ENCODE measurements at places on chromosomes 11 and 22.

GRCh38 chr11:33779849-33780528 is 5.7 kb upstream of the FBXO3 start:
- no peak for DNase-seq

- DNase-seq, result no peak
Measured at GRCh38 chr11:69821511-69822040, 2.4 kb upstream of the FGF3 start.

DNA sequence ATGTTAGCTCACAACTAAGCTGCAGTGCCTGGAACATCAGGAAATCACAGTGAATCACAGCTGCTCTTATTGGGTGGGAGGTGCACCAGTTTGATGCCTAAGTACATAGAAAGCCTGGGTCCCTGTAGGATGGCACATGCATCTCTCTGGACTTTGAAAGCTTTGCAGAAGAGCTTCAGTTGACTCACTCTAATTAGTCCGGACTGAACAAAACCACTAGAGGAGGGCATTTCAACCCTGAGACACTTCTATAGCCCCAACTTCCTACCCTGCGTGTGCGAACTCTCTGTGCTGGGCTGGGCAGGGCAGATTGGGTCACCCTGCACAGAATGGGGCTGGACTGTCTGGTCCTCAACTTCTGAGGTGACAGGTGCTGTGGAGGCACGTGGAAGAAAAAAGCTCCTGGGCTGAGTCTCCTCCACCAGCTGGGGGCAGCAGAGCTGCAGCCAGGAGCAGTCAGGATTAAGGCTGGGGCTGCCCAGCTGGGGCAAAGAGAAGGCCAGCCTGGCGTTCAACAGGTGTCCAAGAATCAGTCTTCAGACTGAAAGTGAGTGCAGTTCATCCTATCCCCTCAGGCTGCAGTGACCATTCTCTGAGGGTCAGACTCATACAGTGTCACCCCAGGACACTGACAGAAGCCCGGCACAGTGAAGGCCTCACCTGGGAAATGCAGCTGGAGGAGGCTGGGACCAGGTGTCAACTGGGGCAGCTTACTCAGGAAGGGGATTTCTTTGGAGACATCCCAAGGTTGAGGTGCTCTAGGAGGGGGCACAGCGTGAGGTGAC is 22.1 kb downstream of the GGTLC2 start:
- peak; percentile 9 for DNase-seq

DNA sequence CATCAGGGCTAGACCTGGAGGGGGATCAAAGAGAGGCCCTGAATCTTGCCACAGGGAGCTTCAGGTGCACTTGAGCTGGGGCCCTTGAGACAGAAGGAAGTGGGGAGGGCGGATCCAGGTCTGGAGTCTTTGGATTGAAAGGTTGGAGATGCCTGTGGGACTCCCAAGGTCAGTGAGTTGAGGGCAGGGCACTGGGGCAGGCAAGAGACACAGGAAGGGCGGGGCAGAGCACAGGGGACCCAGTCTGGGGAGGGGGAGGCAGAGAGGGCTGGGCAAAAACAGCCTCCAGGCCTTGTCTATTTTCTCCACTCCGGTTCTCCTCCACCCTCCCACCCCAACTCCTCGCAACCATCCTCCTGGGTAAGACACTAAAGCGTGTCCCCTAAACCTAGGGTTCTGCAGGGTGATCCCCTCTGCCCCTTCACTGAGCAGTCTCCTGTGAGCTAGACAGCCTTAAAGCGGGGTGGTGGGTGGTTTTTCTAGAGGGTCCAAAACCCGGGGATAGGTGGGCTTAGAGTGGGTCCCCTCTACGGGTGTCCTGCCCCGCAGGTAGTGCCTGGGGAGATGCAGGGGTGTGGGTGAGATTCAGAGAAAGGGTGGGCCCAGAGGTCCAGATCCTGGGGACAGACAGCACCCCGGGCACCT is 38.6 kb upstream of the CELSR1 start:
- no peak for DNase-seq

DNA sequence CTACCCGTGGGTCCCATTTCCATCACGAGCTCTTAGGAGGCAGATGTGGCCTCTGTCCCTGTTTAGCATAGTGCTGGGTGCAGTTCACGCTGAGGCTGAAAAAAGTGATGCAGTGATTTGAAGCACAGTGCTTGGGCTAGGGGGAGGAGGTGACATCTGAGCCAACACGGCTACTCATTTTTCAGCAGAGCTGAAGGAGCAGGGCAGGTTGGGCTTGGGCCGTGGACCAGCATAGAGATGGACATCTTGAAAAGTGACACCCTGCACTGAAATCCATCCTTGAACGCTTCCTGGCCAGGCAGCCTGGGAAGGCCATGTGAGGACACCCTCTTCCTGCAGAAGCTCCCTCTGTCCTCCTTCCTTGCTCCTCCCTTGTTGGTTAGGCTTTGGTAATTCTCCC is 66.4 kb downstream of the ADAMTS15 start:
- no peak for DNase-seq

DNA sequence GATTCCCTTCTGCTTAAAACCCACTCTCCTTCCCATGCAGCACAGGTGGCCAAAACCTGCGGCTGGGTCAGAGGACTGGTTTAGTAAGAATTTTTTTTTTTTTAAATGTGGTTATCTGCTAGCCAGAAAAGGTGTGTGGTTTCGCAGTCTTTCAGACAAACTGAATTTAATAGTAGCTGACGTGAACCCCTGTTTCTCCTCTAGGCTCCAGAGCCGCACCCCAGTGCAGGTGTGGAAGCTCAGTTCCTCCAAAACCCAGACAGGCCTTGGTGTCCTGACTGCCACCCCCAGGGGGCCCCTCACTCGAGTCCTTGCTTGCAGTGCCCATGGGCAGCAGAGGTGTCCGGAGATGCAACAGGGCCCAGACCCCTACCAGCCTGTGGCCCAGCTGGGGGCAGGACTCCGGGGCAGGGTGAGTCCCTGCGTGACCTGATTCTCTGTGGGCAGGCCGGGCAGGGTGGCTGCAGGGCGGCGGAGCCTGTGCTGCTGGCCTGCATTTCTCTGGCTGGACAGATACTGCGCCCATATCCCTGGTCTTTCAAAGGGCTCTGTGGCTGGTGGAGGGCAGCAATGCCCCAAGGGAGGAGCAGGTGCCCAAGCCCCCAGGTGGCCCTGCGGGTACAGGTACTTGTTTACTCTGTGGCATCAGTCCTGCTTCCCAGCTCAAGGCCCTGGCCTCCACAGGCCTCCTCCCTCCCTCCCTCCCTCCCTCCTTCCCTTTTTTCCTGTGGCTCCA is 15.2 kb downstream of the KCNQ1 start:
- no peak for DNase-seq

DNA sequence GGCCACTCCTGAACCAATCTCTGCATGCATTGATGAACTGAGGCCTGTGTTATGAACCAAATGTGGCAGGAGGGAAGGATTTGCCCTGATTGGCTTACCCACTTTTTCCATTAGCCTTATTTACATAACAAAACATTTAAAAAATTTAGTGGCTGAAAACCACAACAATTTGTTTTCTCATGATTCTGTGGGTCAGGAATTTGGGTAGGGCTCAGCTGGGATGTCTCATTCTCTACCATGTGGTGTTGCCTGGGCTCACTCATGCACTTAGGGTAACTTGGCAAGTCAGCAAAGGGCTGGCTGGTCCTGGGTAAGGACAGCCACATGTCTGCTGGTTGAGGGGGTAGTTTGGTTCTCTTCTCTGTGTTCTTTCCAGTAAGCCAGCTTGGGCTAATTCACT is 35.1 kb upstream of the CYP2R1 start:
- DNase-seq, result no peak

GRCh38 chr11:78965432-78965831 is 390.8 kb upstream of the NARS2 start:
- DNase-seq, result no peak

- no peak for DNase-seq
Measured at GRCh38 chr11:9231848-9232177, 33.3 kb downstream of the DENND5A start.

- DNase-seq, result no peak
Measured at GRCh38 chr11:13884158-13884799, 78.2 kb upstream of the SPON1 start.

DNA sequence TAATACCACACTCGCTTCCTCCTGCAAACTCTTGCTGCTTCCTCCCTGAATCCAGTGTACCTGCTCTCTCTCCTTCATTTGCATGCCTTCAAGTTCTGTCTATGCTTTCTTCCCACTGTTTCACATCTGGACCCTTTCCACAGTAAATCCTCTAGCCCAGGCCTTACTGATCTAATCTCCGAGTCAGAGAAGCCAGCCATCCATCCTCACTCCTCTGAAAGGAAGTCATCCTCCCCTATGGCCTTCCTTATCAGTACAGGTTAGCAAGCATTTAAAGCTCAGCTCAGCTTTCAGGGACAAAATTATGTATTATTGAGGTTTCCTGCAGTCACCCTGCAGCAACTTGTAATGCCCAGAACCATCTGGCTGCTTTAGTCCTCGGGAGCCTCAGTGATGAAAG is 116.1 kb downstream of the GALNT18 start:
- no peak for DNase-seq

DNA sequence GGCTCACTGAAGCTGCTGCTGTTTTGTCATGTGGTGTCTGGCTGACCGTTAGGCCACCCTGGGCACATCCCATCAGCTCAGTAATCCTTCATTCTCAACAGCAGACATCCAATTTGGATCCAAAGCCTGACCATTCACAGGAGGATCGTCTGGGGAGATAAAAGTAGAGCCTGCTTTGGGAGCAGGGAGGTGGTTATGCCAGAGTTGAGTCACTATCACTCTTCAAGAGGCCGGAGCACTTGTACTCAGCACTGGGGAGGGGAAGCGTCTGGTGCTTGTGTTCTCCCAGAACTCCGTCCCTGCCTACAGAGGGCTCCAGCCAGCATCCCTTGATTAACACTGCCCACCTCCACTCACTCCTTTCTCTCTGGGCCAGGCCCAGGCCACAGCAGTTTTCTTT is 382.6 kb downstream of the OPCML start:
- no peak for DNase-seq

DNA sequence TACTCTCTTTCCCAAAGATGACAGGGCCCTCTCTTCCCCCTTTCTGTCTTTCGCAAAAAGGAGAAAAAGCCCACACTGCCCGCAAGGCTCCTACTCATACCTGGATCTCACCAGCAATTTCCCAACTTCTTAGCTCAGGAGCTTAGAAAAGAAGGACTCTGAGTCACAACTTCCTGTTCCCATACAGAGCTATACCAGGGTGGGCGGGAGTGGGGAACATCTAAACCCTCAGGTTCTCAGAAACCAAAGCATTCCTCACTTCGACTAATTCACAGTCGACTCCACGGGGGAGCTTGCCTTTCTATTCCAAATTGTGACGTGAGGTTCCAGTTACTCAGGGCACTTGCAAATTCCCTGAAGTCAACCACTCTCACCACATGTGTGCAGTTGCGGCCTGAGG is 61.9 kb downstream of the MTNR1B start:
- DNase-seq, result no peak

DNA sequence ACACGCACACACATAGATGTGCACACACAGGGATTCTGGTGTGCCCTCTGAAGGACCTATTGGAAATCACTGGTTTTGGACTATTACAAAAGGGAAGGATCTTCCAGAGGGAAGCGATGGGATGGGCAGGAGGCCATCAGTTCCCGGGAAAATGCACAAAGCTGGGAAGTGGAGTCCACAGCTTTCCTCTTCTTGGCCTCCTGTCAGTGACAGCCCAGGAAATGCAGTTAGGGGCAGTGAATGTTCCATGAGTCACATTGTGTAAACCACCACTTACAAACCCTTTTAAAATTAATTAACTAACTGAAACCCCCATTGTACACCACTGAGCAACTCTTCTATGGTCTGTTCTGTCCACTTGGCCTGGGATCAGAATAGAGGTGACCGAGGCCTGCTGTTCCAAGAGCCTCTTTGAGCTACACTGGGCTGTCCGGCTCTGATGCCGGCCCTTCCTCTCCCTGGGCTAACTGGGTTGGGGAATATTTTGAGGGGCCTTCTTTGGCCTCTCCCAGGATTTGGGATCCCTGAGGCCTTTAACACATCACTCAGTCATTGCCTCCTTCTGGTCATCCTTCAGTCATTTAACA is 137.7 kb downstream of the FEZ1 start:
- no peak for DNase-seq

DNA sequence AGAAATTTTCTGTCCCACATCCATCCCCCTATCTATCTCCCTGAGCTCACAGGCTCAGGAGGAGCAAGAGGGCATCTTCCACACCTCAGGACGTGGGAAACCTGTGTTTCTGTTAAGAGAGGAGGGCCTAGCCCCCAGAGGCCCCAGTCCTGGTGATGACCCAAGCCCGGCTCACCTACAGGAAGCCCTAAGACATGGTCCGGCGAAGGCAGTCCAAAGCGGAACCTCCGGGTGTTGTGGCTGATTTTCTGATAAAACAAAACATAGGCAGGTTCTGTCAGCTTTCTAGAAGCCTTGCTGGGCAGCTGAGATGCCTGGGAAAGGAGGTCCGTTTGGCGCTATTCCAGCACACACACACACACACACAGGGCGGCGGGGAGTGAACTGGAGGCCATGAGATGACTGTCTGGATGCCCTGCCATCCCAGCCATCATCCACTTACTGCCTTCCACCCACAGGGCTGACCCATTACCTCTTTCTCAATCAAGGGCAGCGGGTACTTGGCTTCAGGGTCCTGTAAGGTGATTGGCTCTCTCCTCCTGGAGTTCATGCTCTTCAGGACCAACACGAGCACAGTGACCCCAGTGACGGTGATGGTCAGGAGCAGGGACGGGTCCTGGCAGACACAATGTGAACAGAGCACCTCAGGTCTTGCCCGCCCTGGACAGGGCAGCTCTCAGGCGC is 882 bp downstream of the CYB5R2 start:
- DNase-seq, result no peak

DNA sequence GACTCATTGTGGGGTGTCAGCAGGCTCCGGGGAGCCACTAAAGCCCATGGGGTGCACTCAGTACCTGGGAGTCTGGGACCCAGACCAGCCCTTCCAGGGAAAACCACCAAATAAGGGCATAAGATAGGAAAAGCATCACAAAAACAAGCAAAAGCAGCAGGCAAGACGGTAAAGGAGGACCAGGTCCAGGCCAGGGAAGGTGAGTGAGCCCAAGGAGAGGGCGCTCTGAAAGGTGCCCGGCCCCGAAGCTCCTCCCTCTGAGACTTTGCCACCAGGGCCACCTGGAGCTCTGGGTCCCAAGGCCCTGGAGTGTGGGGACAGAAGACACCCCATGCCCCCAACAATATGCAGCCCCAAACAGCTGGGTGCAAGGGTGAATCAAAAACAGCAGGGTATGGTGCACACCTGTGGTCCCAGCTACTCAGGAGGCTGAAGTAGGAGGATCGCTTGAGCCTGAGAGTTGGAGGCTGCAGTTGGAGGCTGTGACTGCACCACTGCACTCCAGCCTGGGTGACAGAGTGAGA is 5.2 kb upstream of the IL17REL start:
- no peak for DNase-seq

- DNase-seq, result no peak
Measured at GRCh38 chr11:107044503-107044902, 26.2 kb upstream of the GUCY1A2 start.
